ENCODE measurements at places on chromosomes 11 and 22.

GRCh38 chr11:10970926-10971325 is 113.1 kb upstream of the ZBED5 start:
- no peak for DNase-seq

DNA sequence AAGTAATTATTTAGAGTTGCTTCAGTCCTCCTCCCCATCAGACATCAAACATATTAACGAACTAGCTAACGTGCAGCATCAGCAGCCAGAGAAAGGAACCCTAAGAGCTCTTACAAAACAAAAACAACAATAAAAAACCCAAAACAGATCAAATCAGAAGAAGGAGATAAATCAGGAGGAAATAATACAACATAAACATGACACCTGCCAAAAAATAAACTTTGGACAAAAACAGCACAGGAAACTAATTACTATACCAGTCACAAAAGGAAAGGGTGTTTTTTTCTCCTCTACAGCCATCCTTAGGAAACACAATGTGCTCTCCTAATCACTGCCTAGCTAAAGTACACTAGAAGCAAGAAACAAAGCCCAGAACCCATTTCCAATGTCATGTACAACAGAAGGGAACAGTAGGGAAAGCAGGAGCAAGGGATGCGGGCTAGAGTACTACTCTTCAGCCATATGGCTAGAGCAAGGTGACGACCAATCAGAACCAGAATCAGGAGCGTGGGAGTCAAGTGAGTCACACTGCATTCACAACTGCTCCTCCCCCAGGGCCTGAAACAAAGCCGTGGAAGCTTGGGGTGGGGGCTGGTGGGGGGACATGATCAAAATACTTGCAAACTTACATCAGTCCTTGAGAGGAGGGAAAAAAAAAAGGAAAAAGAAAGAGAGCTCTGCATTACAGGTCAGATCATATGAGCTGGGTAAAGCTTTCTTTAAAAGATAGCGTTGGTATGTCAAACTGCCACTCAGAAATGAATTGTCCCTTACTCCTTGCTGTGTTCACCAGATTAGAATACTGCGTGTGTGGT is 60.4 kb downstream of the LARGE2 start:
- no peak for DNase-seq

- DNase-seq = no peak
These were observed 40.3 kb upstream of the E2F8 start for GRCh38 chr11:19281041-19281440.

GRCh38 chr11:19499026-19499669 is 213.5 kb upstream of the NAV2 start:
- peak; percentile 26 for DNase-seq

DNA sequence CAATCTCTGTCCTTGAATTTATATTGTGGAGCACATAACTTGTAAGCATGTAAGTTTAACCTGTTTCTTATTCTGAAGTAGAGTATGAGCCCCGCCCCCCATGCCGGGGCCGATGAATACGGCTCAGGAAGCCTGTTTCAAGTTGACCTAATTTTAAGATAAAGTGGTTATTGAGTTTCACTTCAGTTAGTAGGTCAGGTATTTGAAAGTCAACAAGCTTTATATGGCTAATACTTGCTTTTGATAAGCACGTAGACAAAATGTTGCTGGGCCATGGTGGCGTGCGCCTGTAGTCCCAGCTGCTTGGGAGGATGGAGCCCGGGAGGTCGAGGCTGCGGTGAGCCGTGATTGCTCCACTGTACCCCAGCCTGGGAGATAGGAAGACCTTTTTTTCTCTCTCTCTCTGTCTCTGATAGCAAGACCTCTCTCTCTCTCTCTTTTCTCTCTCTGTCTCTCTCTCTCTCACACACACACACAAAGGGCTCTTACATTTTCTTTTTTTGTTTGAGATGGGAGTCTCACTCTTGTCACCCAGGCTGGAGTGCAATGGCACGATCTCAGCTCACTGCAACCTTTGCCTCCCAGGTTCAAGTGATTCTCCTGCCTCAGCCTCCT is 14.4 kb downstream of the YWHAH start:
- no peak for DNase-seq

GRCh38 chr22:35528927-35529326 is 11.7 kb upstream of the RASD2 start:
- DNase-seq = no peak

GRCh38 chr11:45323601-45324249 is 37.6 kb upstream of the SYT13 start:
- no peak for DNase-seq

GRCh38 chr11:44416776-44417175 is 106.8 kb upstream of the ALX4 start:
- DNase-seq = no peak

- no peak for DNase-seq
These were observed 62.7 kb downstream of the HIRA start for GRCh38 chr22:19368876-19369275.

GRCh38 chr11:69707176-69707575 is 3.4 kb upstream of the FGF19 start:
- DNase-seq = no peak

DNA sequence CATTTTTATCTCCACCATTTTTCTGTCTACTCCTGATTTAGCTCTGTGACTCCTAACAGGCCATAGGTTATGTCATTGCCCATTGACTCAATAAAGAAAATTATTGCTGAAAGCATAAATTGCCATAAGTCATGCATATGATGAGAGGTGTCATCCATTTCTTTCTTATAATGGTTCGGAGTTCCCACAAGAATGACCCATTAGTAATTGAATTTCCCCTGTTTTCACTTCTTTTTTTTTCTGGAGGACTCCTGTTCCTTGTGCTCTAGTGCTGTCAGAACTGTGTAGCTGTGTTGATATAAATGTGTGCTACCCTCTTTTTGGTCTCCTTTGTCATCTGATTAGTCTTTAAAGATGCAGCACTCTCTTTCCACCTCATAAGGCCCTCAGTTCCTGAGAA is 22.9 kb upstream of the CARD18 start:
- DNase-seq = no peak

GRCh38 chr11:130511765-130512164 is 63.3 kb downstream of the ADAMTS15 start:
- no peak for DNase-seq

GRCh38 chr11:129061492-129062230 is 119.0 kb upstream of the TP53AIP1 start:
- peak; percentile 13 for DNase-seq

GRCh38 chr11:124669193-124669592 is 4.3 kb downstream of the SIAE start:
- DNase-seq = no peak

DNA sequence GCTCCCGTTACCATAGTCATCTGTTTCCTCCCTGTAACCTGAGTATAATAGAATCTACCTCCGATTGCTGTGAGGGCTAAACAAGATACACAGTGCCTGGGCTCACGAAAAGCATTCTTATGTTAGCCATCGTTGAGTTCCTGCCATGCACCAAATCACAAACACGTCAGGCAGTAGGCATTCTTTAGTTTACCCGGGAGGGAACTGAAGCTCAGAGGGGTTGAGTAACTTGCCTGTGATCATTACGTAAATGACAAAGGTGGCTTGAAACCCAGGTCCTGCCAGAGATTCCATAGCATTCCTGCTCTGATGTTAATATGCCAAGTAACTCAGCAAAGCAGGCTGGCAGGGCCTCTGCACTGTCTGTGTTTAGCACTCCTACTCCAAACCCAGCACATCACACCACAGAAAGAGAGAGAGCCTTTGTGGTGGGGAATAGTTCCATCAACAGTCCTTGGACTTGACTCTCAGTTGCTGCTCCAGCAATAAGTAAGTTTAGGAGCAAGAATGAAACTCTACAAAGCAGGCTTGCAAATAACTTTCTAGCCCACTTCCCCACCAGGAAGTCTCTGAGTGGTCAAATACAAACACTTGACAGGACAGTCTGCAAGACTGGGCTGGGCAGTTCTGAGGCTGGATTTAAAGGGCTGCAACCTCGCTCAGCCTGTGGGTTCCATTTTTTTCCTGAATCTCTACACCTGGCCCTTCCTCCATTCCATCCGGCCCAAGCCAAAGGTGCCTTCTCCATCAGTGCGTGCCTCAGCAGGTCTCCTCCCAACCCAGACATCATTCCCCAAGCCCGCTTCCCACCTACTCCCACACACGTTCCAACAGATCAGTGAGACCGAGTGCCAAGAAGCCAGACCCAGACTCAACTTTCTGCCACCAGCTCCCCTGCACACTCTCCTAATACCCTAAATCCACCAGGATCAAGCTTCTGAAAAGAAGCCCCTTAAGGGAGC is 1.1 kb downstream of the SCN2B start:
- no peak for DNase-seq

- no peak for DNase-seq
These were observed 841.8 kb upstream of the TENM4 start for GRCh38 chr11:80282643-80283042.

DNA sequence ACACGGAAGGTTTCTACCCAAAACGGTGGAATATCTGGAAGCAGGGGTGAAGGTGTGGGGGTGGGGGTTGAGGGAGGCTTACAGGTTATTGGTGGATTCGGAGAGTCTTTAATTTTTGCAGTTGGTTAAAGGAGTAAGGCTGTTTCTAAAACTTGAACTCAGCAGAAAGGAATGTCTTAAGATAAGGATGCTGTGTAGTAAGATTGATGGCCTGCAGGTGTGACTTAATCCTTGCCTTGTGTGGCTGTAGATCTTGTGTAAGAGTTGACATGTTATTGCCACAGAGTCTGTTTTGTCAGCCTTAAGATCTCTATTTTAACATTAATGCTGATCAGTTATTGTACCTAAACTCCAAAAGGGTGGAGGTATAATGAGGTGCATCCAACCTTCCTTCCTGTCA is 16.4 kb upstream of the OR6M1 start:
- DNase-seq = no peak

GRCh38 chr11:31303644-31304180 is 65.8 kb downstream of the DCDC1 start:
- no peak for DNase-seq

- no peak for DNase-seq
These were observed 163.6 kb downstream of the GRIK4 start for GRCh38 chr11:120675171-120675570.

GRCh38 chr11:74726547-74727182 is 4.6 kb downstream of the CHRDL2 start:
- DNase-seq = peak; percentile 34

DNA sequence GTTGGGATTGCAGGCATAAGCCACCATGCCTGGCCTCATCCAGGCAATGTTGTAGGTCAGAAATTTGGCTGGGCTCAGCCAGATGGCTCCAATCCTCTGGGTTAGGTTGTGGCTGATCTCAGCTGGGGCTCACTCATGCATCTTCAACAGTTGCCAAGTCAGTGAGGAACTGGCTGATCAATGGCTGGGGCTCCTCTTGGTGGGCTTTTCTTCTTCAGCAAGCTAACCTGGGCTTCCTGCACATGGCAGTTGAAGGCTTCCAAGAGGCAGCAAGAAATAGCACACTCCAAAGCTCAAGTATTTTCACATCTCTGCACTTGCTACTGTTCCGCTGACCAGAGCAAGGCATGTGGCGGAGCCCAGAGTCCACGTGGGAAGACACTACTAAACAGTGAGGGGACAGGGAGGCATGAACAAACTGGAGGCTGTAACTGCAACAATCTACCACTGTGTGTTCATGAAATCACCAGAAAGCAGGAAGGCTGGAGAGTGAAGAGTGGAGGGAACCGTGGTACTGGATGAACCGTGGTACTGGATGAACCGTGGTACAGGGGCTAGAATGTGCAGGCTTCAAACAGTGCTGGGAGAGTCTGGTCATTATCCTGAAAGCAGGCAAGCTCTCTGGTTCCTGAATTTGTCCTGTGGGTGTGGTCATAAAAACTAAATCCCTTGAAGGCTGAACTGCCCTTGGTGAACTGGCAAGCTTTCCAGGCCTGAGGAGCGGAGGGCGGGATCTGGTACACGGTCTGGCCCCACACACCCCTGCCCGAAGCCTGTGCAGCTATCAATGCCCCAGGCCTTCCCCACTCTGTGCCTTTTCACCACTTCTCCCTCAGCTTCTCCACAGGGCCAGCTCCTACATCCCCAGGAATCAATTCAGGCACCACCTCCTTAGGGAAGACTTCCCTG is 20.2 kb downstream of the CHST1 start:
- DNase-seq = no peak

DNA sequence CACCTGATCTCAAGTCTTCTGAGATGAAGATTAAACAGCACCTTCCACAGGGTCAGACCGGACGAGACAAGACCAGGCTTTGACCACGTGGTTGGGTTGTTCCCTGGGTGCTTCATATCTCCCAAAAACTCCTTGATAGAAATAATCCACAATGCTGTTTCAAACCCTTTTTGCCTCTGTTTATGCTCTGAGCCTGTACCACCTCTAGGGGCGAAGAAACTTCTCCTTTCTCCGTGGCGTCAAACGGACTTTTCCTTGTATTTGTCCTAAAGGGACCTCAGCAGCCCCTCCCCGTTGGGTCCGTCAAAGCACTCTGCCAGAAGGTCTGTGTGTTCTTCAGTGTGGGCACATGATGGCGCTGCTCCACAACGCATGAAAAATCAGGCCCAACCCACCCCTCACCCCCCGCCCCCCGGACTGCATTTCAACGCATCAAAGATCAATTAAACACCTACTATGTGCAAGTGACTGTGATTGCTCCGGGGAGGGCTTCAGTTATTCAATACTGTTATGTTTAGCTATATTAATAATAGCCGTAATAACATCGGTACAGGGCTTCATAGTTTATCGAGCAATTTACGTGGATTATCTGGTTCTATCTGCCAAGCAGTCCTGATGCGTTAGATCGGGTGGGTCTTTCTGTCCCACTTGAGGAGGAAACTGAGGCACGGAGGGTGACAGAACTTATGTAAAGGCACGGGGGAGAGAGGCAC is 17.3 kb upstream of the EIF3D start:
- no peak for DNase-seq

GRCh38 chr11:121104312-121104762 is 3.3 kb downstream of the TECTA start:
- no peak for DNase-seq

- no peak for DNase-seq
These were observed 96.4 kb upstream of the SESN3 start for GRCh38 chr11:95327273-95327948.

All from GM04504 (cell line).